Brain pericyte (primary cell): ENCODE measurements at places on chromosomes 7 and 10.

- DNase-seq, result no peak
Measured at GRCh38 chr7:79118143-79118542, 335.3 kb downstream of the MAGI2 start.

- DNase-seq, result no peak
Measured at GRCh38 chr7:139367438-139368155, 7.9 kb downstream of the LUC7L2 start.

DNA sequence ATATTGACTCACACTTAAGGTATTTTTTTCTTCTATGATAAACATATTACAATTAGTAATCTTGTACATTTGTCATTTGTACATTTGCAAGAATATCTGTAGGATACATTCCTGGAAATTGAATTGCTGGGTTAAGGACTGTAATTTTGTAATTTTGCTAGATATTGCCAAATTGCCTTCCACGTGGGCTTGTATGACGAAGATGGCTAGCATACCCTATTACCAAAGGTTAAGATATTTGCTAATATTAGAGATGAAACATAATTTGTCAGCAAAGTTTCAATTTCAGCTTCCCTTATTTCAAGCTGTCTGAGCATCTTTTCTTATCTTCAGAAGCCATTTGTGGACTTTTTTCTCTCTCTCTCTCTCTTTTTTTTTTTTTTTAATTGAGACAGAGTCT, 1.0 kb upstream of the LYZL2 start:
- DNase-seq, result no peak

DNA sequence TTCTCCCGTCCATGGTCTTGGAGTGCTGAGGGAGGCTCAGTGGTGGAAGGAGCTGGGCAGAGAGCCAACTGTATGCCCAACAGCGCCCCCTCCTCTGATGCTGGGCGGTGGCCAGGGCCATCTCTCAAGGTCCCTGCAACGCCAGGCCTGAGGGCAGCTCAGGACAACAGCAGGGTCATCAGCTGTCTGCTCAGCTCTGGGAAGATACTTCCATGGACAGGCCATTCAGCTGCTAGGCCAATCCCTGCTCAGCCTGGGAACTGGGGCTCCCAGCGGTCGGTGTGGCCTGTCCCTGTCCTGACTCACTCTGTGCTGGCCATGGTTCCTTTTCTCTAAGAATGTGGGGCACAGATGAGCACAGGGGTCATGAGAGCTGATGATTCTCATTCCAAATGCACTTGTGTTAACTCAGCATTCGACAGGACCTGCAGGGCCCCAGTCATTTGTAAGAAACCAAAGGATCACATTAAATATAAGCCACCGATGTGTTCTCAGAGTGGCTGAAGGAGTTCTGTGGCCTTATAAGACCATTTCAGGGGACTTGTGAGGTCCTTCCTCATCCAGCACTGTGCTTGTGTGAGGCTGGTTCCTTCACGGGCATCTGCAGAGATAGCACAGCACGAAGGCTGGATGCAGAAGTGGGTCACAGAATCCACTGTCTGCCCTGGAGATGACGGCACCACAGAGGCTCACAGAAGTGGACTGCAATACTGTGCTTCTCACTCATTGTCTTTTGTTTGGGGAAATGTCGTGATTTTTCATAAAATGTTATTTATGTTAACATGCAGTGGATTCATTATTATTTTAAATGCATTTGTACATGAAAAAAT, 73.0 kb downstream of the ADCY1 start:
- no peak for DNase-seq

DNA sequence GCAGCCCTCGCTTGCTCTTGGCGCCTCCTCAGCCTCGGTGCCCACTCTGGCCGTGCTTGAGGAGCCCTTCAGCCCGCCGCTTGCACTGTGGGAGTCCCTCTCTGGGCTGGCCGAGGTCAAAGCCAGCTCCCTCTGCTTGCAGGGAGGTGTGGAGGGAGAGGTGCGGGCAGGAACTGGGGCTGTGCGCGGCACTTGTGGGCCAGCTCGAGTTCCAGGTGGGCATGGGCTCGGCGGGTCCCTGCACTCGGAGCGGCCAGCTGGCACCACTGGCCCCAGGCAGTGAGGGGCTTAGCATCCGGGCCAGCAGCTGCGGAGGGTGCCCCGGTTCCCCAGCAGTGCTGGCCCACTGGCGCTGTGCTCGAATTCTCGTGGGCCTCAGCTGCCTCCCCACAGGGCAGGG, 152.1 kb upstream of the SEMA3C start:
- DNase-seq, result no peak
